CD4-positive, alpha-beta T cell treated with Interferon alpha-2 for 1 hour (primary cell): ENCODE measurements at places on chromosomes 11 and 22.
A peak's percentile ranks its signal among the peaks of the same experiment; 100 is the strongest.

DNA sequence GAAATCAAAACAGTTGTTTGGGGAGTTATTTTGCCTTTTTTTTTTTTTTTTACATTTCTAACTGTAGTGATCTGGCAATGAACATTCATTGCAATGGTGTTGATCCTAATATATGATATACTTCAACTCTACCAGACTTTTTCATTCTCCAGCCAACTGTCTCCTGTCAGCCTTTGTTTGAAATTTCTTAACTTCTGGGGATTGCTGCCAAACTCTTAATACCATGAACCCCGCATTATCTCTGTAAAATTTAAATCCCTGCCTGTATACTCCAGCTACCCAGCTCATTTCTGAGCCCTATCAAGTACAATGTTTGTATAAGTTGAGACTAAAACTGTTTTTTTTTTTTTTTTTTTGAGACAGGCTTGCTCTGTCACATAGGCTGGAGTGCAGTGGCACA is 280.7 kb downstream of the TTC28 start:
- DNase-seq, result no peak

- peak; percentile 39 for DNase-seq
Observed at GRCh38 chr11:13465909-13466371, 2.9 kb upstream of the BTBD10 start.

GRCh38 chr22:44680481-44680894 is 21.5 kb upstream of the PRR5 start:
- DNase-seq, result no peak

GRCh38 chr11:118264569-118265465 is 720 bp upstream of the MPZL2 start:
- DNase-seq, result no peak

DNA sequence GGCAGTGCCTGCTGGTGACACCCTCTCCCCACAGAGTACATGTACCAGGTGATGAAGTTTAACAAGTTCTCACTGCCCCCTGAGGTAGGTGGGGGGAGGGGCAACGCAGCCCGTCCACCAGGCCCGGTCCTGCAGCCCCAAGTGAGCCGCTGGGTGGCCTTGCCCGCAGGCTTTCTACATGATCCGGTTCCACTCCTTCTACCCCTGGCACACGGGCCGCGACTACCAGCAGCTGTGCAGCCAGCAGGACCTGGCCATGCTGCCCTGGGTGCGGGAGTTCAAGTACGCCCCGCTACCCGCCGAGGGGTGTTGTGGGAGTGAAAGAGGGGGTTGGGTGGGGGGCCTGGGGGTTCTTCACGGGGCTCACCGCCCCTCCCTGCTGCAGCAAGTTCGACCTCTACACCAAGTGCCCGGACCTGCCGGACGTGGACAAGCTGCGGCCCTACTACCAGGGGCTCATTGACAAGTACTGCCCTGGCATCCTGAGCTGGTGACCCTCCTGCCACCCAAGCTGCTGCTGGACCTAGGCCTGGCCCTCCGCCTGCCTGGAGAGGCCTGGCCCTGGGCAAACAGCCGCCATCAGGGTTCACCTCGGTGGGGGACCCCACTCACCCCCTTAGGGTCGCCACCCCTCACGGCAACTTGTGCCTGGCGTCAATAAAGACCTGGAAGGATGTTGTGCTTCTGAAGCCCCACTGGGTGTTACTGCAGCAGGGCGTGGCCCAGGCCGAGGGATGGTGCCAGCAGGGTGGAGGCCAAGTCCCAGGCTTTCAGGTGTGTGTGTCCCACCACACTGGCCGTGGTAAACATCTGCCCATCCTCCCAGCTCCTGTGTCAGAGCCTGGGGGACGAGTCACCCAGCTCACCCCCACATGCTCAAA is 2.9 kb downstream of the MIOX start:
- DNase-seq, result no peak

DNA sequence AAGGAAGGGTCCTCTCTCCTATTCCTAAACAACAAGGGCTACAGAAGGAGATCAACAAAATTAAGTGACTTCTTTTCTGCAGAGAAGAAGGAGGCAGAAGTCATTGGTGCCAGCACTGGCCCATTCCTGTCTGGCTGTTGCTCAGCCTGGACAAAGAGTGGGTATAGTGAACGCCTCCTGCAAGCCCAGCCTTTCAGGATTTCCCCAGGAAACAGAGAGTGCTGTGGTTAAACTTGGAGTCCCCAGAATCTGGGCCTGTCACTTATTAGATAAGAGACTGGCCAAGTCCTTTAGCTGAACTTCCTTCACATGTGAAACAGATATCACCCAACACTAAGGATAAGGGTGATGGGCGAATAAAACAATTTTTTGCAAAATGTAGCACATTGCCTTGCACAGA is 10.9 kb downstream of the TST start:
- DNase-seq, result no peak

- DNase-seq, result no peak
Observed at GRCh38 chr11:6932145-6932544, 5.9 kb downstream of the ZNF215 start.

DNA sequence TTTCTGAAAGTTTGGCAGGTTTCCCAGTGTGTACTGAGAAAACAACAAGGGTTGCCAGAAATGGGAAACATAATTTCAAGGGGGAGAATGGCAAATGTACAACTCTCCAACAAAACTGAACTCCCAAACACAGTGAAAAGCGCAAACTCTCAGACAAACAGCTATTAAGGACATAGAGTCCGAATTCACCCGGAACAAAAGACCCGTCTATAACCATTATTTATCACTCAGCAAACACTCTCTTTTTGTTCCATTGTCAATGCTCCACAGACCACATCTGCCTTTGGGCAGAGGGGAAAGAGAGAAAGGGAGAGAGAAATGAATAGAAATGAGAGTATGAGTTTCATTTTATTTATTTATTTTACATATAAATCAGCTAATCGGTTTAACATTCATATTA is 21.7 kb downstream of the KIRREL3 start:
- no peak for DNase-seq

DNA sequence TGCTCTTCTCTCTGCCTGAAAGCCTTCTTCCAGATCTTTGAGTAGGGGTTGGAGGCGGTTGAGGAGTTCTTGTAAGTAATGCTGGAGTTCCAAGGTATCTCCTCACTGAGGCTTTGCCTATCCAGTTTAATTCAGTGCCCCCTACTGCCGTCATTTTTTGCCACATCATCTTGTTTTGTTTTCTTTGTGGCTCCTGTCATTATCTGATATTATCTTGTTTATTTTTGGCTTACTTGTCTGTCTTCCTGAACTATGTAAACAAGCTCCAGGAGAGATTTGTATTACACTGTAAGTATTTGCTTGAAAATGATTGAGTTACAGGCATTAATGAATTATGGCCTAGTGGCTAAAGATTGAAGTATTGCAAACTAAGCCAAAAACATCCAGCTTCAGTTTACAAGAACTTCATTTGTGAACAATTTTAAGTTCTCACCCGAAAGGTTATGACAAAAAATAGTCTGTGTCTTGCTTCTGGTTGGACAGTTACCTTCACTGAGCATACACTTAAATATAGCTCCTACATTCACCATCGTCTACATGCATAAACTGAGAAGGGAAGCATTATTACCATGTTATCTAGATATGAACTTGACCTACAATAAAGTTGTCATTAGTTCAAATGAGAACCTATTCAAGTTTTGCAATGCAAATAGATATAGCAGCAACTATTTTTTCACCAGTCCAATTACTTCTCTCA is 154.8 kb downstream of the ARHGAP42 start:
- DNase-seq, result no peak

DNA sequence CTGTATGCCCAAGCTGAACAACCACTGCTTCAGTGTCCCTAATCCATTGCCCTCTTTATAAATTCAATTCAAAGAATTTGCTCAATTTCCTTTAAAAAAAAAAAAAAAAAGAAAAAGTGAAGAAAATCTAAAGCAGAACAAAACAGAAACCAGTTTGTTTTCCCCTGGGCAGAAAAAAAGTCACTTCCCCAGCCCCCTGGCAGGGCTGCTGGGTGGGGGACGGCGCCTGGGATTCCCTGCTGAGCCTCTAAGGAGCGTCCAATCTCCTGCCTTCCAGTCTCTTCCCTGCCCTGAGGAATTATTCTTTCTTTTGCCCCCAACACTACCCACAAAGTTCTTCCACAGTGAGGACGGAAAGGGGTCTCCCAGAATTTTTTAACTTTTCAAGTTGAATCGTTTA is 23.9 kb downstream of the DKK3 start:
- no peak for DNase-seq

DNA sequence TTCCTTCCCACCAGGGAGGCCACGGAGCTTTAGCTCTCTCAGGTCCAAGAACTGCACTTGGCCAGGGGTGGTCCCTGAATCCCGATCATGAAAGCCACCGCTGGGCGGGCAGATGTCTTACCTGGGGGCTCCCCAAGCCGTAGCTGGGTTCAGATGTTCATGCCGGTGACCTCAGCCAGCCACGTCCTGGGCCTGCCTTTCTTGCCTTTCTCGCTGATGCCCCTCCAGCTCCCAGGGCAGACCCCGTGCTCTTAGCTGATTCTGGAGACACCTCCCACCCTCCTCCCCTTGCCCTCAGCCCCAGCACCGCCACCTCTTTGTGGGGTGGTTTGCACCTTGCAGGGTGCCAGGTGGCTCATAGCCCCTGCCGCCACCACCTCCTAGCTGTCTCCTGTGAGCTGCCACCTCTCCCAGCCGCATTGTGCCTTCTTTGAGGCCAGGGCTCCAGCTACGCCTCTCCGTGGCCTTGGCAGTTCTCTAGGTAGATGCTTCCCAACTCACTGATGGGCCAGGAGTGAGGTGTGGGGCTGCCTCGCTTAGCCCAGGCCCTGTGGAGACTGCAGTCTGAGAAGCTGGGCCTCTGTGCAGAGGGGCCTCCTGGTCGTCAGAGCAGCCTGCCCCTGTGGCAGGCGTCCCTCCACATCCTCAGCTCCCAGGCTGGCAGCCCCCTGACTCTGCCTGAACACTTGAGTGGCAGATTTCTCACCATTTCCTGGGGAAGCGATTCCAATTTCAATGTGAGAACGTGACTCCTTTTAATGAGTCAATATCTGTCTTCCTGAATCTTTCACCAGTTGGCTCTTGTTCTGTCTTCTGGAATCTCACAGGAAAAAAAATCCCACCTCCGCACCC is 97.6 kb upstream of the B3GAT1 start:
- no peak for DNase-seq

- no peak for DNase-seq
Observed at GRCh38 chr11:126039485-126040271, 23.0 kb downstream of the CDON start.

- no peak for DNase-seq
Observed at GRCh38 chr22:22884888-22885840, 2.5 kb upstream of the IGLL5 start.

- no peak for DNase-seq
Observed at GRCh38 chr11:45904309-45904915, 2.7 kb downstream of the FREY1 start.

DNA sequence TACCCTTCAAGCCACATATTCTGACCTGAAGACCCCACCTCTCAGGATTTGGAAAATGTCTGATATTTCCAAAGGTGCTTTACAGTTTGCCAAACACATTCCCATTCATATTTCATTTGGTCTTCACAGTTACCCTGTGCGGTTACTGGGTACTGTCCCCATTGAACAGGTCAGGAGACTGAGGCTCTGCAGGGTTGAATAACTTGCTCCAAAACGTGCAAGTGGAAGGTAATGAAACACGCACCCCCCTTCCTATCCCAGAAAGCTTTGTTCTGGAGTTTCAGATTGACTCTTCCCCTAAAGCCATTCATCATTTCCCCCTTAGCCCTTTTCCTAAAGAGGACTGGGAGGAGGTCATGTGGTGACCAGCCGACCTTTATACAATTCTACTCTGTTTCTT is 18.8 kb downstream of the MICAL2 start:
- no peak for DNase-seq

DNA sequence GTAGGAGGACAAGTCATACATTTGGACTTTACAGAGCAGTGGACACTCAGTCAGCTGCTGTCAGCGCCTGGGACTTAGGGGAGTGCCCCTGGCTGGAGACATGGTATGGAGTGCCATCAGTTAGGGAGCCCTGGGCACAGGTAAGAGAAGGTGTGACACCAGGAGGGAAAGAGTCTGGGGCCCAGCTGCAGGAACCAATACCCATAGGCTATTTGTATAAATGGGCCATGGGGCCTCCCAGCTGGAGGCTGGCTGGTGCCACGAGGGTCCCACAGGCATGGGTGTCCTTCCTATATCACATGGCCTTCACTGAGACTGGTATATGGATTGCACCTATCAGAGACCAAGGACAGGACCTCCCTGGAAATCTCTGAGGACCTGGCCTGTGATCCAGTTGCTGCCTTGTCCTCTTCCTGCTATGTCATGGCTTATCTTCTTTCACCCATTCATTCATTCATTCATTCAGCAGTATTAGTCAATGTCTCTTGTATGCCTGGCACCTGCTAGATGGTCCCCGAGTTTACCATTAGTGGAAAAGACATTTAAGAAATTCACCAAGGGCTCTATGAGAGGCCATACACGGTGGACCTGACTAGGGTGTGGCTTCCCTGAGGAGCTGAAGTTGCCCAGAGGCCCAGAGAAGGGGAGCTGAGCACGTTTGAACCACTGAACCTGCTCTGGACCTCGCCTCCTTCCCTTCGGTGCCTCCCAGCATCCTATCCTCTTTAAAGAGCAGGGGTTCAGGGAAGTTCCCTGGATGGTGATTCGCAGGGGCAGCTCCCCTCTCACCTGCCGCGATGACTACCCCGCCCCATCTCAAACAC is 850 bp upstream of the MIF start:
- DNase-seq, result no peak

GRCh38 chr11:106714199-106714598 is 304.1 kb downstream of the GUCY1A2 start:
- DNase-seq, result no peak

DNA sequence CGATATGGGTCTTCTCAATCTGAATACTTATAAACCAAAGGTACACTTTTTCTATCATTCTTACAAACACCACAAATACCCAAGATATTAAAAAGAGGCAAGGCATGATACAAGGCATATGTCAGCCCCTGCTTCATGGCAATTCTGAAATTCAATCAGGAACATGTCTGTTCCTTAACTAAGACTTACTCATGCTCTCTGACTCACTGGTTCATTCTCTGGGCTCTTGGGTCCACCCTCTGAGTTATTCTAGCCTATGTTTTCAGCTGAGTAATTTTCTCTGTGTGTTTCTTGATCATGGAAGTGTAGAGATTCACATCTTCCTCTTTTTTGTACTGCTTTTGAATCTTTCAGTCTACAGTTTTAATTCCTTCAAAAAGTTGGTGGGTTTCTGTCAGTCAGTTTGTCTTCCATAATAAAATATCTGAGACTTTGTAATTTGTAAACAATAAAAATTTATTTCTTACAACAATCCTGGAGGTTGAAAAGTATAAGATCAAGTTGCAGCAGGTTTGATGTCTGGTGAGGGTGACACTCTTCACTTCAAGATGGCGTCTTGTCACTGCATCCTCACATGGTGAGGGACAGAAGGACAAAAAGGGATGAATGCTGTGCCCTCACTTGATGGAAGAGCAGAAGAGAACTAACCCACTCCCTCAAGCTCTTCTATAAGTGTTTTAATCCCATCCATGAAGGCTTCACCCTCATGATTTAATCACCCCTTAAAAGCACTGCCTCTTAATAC is 211.7 kb downstream of the FAM76B start:
- peak; percentile 3 for DNase-seq

- DNase-seq, result no peak
Observed at GRCh38 chr11:13667245-13667644, 1.2 kb upstream of the FAR1 start.

GRCh38 chr22:29967461-29967860 is 84.5 kb downstream of the MTMR3 start:
- no peak for DNase-seq
